Esophagus squamous epithelium (tissue), 5 donors: ENCODE measurements at places on chromosomes 2 and 18. TPM values are rescaled to one million over a fixed set of nuclear protein-coding genes. Genes with fewer than 3 reads are reported as not detected.

SMAD2 gene
- 41.7 TPM for total RNA-seq

SCN7A gene
- 0.99 TPM for total RNA-seq

UNC80 gene
- 0.19 TPM for total RNA-seq

DES gene
- total RNA-seq: 120 TPM

ATP6V1C2 gene
- 10.2 TPM for total RNA-seq

SERPINB11 gene
- 13.9 TPM for total RNA-seq

DNA sequence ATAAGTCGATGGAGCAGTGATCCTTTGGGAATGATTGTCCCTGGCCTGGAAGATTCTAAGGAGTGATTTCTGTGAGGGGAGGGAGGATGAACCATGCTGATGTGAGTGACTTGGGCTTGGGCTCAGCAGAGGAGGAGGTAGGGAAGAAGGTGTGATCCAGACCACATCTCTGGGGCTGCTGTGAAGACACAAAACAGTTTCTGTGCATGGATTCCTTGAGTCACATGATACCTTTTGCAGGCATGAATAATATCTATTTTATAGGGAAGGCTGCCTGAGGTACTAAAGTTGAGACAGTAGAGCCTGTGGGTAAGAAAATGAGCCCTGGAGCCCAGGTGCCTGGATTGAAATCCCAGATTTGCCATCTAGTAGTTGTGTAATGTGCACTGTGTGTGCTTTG, 29.8 kb downstream of the SLC1A4 start:
- DNase-seq: no peak

DNA sequence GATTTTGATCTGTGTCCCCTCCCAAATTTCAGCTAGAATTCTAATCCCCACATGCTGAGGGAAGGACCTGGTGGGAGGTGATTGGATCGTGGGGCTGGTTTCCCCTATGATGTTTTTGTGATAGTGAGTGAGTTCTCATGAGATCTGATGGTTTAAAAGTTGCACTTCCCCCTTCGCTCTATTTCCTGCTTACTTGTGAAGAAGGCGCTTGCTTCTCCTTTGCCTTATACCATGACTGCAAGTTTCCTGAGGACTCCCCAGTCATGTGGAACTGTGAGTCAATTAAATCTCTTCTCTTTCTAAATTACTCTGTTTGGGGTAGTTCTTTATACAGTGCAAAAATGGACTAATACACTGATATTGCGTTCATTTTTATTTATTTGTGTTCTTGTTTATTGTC, 636.8 kb upstream of the LINC00305 start:
- DNase-seq: no peak

- no peak for DNase-seq
These were observed 66.3 kb upstream of the NABP1 start for GRCh38 chr2:191611614-191612013.

- no peak for DNase-seq
These were observed 19.5 kb upstream of the ERCC3 start for GRCh38 chr2:127313406-127313805.

- no peak for DNase-seq
These were observed 860.1 kb downstream of the BCL11A start for GRCh38 chr2:59693231-59693959.

DNA sequence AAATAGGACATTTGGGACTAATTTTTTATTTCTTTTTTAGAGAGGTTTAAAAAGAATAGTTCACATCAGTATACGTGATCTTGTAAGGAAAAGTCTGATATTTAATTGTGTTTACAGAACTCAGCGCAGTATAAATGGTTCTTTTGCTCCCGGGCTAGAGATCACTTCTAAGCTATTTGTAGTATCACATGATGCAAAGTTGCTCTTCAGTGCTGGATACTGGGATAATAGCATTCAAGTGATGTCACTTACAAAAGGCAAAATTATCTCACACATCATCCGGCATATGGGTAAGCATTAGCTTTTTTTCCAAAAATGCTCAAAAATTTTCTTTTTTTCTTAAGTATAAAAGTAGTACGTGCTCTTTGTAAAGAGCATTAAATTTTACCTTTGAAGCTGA, 37.4 kb upstream of the CYP20A1 start:
- no peak for DNase-seq

DNA sequence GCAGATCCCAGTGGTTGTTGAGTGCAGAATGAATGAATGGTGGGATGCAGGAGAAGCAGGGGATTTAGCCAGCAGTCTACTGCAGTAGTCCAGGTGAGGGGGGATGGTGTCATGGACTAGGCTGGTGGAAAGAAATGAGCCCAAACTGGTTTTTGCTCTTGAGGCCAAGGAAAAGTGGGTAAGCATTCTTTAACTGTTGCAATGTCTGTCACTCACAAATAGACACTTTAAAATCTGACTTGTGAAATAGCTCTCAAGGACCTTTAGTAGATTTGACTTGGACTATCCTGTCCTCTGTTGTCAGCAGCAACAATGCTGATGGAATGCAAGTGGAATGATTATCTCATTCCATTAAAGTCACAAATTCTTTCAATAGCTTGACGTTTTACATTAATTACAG, 37.5 kb upstream of the STK17B start:
- no peak for DNase-seq

GRCh38 chr18:48485828-48486405, 52.9 kb upstream of the CTIF start:
- DNase-seq: no peak

GRCh38 chr2:72793798-72794440, 31.9 kb downstream of the EXOC6B start:
- DNase-seq: no peak

DNA sequence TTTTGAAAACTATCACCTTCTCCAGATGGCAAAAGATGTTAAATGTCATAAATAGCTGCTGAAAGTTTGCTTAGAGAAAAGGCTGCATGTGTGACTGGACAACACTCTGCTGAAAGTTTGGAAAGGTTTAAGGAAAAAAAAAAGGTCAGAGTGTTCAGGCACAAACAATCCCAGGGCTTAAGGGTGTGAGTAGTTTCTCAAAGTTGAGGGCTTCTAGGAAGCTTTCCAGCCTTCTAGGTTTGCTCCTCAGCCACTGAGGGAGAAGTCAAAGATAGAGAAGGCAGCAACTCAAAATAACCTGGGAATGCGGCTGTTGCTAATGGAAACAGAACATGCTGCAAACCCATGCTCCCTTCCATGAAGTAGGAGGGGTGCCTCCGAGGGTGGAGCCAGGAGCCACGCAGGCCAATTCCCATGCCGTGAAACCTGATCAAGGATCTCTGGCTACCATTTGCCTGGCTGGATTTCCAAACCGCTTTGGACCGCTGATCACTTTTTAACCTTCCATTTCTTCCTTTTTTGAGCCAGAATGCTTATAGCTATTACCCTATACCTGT, 88.0 kb downstream of the TEX51 start:
- DNase-seq: no peak

DNA sequence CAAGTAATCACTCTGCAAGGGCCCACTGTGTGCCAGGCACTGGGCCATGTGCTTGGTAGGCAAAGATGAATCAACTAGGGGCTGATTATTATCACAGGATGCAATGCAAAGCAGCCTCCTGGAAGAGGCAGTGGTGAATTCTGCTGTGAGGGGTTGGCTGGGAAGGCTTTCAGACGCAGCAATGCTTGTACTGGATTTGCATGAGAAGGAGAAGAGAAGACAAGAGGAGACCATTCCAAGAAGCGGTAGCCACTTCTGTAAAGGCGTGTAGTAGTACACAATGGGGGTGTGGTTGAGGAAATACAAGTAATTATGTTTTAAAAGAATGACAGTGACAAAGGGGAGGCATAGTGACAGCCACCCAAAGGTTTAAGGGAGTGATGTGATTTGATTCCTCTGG, 502.7 kb downstream of the PLCL1 start:
- DNase-seq: no peak

DNA sequence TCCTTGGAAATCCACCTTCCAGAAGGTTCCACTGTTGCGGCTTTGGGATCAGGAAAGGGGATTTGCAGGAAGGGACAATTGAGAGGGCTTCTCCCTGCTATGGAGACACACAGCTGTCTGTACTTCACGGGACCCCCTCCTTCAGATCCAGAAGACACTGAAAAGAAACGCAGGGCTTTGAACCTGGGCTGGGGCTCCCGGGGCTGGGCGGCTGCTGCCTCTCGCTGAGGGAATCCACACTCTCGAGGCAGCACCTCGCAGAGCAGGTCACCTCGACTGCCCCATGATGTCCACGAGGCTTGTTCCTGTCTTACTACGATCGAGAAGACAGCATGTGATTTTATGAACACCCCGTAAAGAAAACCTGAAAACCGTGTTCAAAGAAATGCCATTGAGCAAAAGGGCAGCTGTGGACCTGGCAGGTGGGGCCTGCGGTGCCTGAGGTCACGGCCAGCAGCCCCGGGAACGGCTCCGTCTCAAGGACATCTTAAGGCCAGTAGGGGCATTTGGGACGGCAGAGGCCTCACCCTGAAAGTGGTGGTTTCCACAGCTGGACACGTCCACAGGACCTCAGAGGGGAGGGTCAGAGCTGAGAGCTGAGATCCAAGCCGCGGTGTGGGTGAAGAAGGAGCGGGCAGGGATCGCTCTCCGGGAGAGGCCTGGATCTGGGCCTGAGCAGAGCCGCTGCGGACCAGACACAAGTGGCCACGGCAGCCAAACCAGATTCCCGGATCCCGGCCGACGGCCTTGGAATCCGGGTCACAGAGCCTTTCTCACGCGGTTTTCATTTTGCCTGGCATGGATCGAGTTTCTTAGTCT, 165.7 kb downstream of the RTP5 start:
- no peak for DNase-seq

DNA sequence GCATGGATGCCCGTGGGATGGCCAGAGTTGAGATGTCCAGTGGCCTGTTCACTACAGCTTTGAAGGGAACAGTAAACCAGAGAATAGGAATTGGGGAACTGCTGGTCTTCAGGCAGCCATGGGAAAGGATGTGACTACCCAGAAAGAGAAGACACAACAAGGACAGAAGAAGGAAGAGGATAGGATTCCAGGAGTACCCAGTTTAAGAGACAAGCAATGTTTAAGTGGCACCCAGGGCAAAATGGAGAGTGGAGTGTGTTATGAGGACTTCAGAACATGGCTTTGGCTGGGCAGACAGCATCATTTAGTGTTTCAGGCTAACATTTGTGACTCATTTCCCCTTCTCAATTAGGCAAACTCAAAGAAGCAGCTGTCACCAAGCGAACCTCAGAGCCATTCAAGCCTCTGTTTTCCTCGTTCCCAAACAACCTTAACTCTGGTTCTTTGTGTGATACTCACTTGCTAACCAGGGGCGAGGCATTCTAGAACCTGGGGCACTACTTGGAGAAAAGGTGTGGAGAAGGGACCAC, 4.0 kb upstream of the FAM124B start:
- no peak for DNase-seq

DNA sequence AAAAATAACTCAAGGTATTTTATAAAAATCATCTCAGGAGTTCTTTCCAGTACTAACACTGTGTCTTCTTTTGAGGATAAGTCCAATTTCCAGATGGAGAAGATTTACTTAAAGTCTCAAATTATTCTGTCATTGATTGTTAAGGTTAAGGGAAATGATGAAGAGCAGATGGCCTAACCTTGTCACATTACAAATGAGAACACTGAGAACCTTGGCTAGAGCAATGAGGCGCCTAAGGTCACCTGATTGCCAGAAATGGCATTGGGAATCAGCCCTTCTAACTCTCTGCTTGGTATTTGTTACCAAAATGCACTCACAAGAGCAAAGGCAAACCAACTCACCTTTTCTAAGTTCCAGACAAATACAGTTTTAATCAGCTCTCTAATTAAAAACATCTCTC, 835.1 kb downstream of the RNF144A start:
- no peak for DNase-seq

- no peak for DNase-seq
These were observed 906.1 kb upstream of the SLC39A10 start for GRCh38 chr2:194750926-194751325.

- no peak for DNase-seq
These were observed 1177.4 kb upstream of the LRRTM1 start for GRCh38 chr2:81481994-81482368.

DNA sequence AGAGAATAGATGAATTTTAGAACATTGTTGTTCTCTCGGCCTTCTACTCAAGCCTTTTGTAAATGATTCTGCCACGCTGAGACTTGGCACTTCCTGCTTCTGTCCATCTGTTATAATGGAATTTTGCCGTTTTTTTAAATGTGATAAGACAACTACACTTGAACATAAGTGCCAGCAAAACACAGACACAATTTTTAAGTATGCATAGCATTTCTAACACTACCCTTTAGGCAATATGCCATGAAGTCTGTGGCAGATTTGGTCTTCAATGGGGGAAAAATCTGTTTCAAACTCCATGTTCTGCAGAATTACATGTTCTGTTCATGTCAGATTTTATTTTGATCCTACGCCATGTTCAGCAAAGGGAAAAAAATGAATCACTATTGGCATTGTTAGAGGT, 1170.7 kb upstream of the SLC39A10 start:
- no peak for DNase-seq

DNA sequence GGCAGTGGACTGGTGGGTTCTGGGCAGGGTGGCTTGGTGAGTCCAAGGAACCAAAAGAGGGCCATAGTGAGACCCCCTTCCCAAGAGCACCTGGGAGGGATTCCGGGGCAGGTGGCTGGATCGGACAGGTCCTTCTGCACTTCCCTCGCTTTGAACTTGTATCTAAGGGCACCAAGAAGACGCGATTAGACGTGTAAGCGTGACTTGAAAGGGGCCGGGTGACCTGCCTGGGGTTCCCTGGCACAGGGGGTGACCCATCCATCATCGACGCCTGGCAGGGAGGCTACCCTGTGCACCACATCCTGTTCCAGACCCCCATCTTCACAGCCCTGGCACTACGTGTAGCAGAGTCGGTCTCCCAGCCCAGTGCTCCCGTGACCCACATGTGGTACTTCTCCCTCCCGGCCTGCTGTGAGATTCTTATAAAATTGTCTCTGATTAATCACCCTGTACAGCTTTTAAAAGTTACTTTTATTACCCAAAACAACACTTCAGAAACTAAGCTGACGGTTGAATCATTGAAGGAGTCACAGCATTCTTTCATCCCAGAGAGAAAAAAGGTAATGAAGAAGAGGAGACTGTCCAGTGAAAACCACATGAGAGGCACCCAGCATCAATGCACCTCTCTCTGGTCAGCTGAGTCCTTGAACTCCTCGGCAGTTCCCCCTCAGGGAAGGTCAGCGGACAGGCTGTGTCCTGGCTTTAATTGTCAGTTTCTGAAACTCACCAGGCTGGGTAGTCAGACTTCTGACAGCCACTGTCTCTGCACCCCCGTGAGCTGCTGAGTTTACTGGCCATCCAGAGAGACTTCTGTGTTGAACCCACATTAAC, 13.0 kb downstream of the SH3BP4 start:
- DNase-seq: no peak

GRCh38 chr2:46387292-46387691, 90.1 kb downstream of the EPAS1 start:
- DNase-seq: no peak

DNA sequence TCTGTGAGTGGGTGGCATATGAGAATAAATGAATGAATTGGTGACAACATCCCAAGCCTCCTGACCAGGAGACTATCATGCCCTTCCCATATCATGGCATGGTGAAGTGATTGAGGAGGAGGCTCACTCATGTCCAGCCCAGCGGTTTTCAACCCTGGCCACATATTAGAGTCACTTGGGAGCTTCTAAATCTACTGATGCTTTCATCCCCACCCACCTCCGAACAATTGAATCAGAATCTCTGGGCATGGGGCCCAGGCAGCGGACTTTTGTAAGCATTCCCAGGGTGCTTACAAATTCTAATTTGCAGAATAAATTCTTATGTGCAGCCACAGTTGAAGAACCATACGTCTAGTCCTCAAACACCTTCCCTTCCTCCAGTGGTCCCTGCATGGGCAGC, 81.7 kb upstream of the SEC11C start:
- DNase-seq: no peak
